ENCODE measurements at places on chromosomes 2 and 18.

DNA sequence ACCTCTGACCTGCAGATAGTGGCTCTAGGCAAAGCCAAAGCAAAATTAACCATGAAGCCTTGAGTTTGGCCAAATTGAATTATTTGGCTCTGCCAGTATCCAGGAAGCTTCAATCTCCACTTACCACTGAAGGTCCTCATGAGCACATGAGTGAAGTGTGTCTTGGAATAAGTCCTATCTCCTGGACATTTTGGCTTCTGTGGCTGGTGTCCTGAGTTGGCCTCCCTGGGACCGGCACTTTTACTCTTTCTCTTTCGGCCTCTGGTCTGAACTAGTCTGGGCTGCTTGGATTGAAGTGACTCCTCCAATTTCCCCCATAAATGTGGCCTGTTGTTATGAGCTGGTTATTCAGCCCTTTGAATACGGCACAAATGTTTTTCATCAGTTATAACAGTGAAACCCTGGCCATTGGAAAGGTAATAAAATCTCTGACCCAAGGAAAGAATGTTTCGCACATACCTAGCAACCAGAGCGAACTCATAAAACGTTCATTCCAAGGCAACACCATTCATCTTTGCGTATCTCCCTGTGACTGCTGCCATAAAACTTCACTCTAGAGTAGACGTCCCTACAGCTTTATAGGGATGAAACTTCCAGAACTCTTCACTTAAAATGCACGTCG is 216.4 kb downstream of the LPIN1 start:
- no peak for DNase-seq

DNA sequence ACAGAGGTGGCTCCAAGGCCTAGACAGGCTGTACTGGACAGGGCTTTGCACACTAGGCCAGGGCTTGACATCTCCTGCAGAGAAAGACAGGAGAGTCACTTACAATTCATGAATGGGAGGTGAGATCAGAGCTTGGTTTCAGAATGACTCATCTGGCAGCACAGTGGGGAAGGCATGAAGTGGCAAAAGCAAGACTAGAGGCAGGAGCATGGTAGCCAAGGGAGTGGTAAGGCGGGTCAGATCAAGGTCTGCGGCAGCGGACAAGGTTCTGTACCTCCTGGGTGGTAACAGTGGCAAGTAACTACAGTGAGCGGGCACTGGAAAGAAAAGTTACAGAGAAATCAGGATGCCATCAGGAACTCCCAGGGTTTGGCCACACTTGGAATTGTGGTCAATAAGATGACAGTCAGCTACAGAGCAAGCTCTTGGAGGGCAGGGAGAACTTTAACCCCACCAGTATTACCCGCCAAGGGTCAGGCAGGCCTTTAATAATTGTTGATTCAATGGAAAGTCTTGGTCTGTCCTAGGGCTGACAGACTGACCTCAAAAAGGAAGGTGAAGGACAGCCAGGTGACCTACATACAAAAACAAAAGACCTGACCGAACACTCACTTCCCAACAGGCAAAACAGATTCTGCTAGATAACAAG is 5.7 kb downstream of the MCFD2 start:
- DNase-seq, result no peak

GRCh38 chr2:146874260-146874658 is 970.6 kb upstream of the ACVR2A start:
- DNase-seq, result no peak

- DNase-seq, result no peak
These were observed 70.6 kb upstream of the OTOS start for GRCh38 chr2:240211096-240211495.

DNA sequence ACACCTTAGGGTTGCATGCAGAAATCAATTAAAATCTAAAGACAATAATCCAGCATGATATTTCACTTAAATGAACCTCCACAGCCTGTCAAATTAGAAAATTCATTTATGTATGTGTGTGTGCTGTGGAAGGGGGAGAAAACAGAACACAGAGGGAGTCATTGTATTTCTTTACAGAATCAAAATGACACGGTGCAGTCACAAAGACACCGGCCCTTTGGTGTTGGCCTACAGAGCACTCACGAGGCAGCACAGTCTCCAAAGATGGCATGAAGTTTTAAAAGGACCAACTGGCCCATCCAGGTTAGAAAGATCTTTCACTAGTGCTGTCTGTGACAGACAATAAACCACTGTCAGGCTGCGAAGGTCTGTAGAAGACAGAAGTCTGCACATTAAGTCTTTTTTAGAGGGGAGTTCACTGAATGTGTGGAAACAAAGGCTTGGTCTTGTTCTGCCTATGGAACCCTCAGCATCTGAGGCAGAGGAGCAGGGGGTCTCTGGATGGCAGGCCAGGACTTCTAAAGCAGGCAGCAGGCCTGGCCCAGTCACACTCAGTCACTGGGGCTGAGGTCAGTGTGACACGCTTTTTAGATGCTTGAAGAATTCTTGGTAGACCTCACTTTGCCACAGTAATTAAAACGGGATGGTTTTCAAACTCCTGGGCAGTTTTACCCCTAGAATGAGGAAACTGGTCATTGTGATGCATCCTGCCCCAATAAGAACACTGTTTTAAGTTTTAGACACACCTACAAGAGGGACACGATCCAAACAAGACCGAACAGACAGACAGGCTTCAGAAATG is 184.9 kb downstream of the AFF3 start:
- no peak for DNase-seq

DNA sequence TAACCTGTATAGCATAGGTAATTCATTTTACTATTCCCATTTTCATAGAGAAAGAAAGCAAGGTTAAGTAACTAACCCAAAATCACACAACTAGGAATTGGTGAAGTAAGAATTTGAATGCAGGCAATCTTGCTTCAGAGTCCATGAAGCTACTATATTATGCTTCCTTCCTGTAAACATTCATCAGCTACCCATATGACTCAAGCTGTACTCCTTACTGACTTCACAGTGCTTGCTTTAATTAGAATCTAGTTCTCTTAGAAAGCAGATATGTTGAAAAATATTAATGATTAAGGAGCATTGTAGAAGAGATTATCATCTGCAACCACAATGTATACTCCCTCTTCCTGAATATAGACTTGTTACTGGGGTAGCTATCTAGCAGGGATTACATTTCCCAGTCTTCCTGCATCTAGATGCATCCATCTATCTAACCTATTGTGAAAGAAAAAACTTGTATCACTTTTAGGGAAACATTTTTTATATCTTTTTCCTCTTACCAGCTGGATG is 961.6 kb upstream of the CHAC2 start:
- DNase-seq, result no peak

GRCh38 chr2:63051042-63051794 is 588 bp downstream of the OTX1 start:
- DNase-seq, result no peak

All from NCI-H510A (cell line).